ENCODE measurements at places on chromosomes 5 and 9.

DNA sequence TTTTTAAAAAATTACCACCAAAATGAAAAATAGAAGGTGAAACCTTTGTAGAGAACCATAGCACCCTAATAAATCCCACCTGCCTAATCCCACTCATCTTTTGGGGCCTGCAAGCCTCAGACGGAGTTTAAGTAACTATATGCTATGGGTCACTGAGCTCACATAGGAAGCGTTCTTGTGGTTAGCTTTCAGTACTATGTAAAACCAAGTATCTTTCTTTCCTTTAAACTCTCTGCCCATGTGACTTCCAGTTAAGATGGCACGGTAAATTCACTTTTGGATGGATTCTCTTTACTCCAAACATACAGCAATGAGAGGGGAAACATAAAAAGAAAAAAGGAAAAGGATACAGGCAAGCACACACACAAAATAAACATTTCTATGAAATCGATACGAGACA is 50.9 kb downstream of the FANCC start:
- DNase-seq = no peak

- DNase-seq = no peak
Measured at GRCh38 chr9:82957529-82958379, 105.2 kb downstream of the RASEF start.

DNA sequence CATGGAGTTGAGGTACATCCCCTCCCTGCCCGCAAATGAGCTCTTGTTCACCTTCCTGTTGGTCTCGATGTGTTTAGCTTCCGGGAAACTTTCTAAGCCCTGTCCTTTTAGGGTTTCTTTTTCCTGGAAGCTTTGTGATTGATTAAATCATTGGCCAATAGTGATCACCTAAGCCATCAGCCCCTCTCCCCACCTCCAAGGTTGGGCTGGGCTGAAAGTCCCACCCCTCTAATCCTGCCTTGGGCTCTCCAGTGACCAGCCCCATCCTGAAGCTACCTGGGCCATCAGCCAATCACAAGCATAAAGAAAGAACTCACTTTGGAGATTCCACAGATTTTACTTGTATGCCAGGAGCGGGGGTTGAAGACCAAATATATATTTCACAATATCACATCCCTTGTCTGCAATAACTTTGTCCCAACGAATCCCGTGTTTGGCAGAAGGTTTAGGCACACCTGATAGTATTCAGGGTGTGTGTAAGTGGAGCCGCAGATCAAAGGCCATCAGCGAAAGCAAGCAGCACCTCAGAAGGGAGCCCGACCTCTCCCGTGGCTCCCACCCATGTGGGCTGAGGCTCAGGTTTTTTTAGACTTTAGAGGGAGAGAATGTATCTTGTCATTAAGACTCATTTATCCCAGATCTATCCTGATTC is 20.4 kb downstream of the ROPN1L start:
- DNase-seq = no peak

GRCh38 chr5:159507055-159507454 is 176.8 kb upstream of the IL12B start:
- no peak for DNase-seq

- no peak for DNase-seq
Measured at GRCh38 chr5:92694067-92694466, 887.0 kb downstream of the NR2F1-AS1 start.

DNA sequence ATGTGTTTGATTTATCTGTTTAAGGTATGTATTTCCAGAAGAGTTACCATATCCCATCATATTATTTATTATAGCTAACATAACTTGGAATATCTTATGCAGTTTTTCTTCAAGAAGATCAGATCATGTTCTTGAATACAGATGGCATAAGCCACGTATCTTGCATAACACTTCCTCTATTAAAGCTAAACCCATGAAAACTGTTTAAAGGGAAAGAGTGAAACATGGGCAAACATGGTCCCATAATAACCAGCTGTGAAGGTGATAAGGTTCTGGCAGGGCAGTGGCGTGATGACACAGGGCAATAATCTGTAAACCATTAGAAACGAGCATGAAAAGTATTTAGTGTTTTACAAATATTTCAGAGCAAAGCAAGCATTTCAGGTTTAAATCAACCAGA is 34.2 kb downstream of the EFNA5 start:
- no peak for DNase-seq

GRCh38 chr9:120387257-120388002 is 192.5 kb downstream of the CDK5RAP2 start:
- DNase-seq = no peak

All from COLO829 (cell line).